ENCODE measurements at places on chromosomes 7 and 10. TPM values are rescaled to one million over a fixed set of nuclear protein-coding genes. Genes with fewer than 3 reads are reported as not detected.

- DNase-seq, result no peak
Measured at GRCh38 chr7:83077328-83077727, 85.4 kb downstream of the PCLO start.

- peak; percentile 53 for DNase-seq
Measured at GRCh38 chr7:100895956-100896731, 456 bp upstream of the ACHE start.

- DNase-seq, result no peak
Measured at GRCh38 chr7:18262058-18262457, 233.5 kb upstream of the HDAC9 start.

DNA sequence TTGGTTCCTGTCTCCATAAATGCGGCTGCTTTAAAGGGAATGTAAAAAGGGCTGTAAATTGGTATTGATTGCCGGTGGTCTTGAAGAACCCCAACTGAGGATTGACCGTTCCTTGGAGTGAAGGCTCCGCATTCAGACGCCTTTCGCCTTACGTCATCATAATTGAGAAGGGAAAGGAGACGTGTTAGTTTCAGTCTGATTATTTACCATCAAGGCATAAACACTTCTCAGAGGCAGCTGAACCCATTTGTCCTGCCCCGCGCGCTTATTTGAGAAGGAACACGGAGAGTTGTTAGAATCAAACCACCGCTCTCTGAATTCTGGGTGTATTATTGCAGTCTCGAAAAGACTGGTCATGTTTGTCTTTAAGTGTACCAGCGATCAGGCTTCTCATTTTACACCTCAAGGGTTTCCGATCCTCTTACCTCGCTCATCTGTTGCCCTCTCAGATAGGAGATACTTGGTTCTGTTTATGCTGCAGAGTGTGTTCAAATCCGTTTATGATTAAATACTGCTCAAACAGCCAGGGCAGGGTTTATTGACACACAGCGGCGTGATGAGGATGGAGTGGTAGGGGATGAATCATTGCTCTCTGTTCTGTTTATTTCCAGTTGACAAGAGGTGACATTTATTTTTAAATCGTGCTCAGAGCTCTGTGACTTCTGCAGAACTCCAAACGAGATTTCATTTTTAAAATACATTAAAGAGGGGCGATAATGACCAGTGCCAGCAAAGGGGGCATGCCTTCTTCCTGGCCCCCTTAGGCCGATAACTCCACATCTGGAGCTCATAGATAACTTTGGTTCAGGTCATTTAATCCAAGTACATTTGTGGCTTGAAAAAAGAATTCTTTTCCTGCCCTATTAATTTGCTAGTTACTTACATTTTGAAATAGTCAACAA is 30.4 kb downstream of the FOXK1 start:
- DNase-seq, result no peak

C10orf62 gene
- total RNA-seq, result 0.35 TPM

FANK1 gene
- 0.88 TPM for total RNA-seq

AS3MT gene
- total RNA-seq, result 8.7 TPM
